ENCODE measurements at places on chromosomes 13 and 19.

DNA sequence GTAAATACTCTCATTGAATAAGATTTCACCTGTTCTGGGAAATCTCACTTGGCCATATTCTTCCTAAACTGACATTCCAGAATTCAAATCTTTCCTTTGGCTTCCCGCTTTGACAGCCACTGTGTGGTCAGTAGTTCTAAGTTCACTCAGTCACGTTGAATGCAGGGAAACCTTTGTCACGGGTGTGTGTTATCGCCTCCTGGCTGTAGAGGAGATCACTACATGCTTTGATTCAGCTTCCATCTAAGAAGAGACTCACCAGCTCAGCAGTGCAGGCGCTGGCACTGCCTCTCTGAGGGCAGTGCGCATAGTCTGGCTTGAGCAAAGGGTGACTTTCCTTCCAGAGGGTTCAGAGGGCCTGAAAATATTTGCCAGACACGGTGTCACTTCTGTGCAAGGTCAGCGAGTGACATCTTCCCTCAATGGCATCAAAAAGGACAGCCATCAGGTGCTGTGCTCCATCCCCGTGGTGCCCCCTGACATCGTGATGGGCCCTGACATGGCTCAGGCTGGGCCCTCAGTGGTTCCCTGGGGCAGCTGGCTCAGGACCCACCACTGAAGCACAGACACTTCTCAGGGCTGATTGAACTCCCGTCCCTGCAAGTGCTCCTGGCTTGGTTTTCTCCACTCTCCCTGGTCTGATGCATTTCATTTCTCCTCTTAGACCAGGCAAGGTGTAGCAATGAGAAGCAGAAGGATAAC is 635.4 kb upstream of the ARGLU1 start:
- DNase-seq: no peak

GRCh38 chr19:40599331-40599901 is 1.8 kb upstream of the LTBP4 start:
- peak; percentile 57 for DNase-seq

DNA sequence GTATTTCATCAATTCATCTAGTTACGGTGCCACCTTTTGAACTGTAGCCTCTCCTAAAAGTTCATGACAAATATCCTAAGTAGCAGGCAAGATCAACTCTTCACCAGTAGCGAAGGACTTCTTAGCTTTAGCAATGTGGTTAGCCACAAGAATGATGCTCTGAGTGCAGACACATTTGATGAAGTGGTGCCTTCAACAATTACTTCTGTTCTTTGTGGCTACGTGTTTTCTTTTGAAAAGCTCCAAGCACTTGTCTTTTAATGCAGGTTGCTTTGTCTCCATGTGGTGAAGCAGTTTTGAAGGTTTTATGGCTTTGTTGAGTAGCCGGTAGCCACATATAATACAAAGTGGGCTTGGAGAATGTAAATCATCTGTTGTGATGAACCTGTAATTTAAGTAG is 194.7 kb downstream of the B3GLCT start:
- no peak for DNase-seq

GRCh38 chr13:114143806-114144605 is 11.6 kb upstream of the RASA3 start:
- peak; percentile 70 for DNase-seq

All from activated naive CD4-positive, alpha-beta T cell treated with anti-CD3 and anti-CD28 coated beads for 36 hours (primary cell).